ENCODE measurements at places on chromosomes 11 and 22.

DNA sequence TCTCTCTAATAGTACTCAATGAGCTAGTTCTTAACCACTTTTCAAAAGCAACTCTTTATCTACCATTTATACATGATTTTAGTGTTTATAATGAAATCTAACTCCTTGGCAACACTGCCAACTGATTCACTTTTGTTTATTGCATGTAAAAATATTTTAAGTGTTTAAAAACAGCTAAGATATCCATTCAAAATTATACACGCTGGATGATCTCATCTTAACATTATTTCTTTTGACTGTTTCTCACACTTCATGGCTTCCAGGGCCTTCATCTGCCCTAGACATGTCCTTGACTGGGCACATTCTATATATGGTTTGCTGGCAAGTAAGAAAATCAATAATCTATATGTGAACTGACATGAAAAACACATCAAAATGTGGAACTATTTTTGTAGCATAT lies 414.6 kb upstream of the LUZP2 start:
- no peak for DNase-seq

- no peak for DNase-seq
Observed at GRCh38 chr22:46106279-46107022, 43.9 kb upstream of the PPARA start.

- DNase-seq, result no peak
Observed at GRCh38 chr11:92475819-92476218, 251.2 kb downstream of the FAT3 start.

DNA sequence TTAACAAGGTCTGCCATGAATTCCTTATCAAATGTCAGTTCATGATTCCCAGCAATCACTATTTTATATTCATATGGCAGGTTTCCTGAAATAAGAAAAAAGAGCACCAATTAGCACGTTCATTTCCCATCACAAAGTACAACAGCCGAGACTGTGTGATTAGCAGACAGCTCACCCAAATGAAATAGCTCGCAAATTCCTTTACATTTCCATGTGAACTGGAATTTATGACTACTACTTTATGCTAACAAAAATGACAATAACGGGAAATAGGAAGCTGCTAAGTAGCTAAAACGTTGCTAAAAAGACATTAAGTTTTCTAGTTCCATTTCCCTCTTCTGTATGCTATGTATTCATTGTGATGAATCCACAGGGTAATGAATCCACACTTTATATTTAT lies 90.7 kb downstream of the MPPED2 start:
- no peak for DNase-seq

GRCh38 chr11:114466742-114467141 lies 27.5 kb downstream of the REXO2 start:
- no peak for DNase-seq

DNA sequence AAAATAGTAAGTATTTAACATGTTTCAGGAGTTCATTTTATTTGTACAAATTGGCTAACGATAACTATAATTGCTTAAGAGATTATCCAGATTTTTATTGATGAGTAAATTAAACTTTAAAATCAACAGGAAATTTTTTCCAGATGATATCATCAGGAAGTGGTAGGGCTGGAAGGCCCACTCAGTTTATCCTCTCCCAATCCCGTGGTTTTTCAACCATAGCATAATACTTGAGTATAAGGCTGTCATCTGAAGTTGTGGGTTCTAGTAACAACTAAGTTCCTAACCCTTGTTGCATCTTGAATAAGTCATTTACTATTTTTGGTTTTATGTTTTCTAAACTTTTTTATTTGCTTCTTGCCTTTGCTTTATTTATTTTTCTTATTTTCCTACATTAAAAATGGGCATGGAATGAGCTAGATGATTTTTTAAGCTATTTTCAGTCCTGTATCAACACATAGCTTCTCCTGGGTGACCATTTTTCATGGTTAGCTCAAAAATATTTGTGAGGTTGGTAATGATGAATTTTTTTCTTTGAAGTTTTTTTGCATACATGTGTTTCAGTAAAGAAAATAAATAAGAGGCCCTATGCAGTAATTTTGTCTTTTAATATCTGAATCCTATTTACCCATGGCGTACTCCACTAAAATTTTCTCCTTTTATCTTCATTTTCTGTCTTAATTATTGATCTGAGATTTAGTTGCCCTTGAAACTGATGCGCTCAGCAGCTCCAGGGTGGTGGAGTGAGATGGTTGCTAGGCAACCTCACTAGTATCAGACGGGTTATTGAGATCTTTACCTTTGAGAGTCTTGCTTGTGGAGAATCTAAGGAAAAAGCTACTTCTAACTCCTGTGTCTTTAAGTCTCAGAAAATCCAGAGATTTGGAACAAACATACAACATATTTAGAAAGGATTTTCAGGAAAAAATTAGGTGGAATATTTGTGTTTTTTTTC lies 452.0 kb upstream of the CCDC179 start:
- DNase-seq, result peak; percentile 20

- DNase-seq, result no peak
Observed at GRCh38 chr11:35049859-35050531, 89.0 kb upstream of the CD44 start.

GRCh38 chr11:59184691-59185339 lies 12.9 kb downstream of the DTX4 start:
- DNase-seq, result no peak

DNA sequence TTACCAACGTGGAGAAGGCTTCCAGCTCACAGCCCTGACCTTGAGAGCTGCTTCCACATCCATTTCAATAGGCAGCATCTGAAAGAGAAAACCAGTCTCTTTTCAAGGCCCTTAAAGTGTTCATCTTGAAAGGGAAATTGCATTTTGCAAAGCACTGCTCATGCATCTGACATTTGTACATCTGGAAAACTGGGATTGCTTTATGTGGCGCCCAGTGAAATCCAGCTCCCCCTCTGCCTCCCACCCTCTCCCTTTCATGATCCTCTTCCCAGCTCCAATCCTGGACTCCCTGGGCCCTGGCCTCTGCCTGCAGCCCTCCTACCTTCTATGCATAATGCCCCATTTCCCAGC lies 17.4 kb downstream of the TP53AIP1 start:
- DNase-seq, result no peak

DNA sequence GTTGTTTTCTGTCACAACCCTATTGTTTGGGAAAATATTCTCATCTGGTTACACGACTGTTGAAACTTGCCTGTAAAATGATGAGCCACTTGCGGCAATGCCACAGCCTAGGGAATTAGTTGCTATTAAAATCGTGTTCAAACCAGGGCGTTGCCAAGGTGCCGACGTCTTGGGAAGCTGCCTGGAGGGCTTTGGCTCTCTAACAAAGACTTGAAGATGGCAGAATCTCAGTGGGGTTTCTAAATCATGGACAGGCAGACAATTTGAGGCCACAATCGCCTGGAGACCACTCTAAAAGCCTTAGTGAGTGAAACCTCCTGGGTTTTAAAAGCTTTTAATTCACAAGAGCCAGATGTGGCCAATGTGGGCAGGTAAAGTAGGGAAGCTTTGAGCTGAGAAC lies 117.2 kb upstream of the BMAL1 start:
- no peak for DNase-seq

- DNase-seq, result peak; percentile 61
Observed at GRCh38 chr11:10669258-10670033, 24.1 kb downstream of the IRAG1 start.

DNA sequence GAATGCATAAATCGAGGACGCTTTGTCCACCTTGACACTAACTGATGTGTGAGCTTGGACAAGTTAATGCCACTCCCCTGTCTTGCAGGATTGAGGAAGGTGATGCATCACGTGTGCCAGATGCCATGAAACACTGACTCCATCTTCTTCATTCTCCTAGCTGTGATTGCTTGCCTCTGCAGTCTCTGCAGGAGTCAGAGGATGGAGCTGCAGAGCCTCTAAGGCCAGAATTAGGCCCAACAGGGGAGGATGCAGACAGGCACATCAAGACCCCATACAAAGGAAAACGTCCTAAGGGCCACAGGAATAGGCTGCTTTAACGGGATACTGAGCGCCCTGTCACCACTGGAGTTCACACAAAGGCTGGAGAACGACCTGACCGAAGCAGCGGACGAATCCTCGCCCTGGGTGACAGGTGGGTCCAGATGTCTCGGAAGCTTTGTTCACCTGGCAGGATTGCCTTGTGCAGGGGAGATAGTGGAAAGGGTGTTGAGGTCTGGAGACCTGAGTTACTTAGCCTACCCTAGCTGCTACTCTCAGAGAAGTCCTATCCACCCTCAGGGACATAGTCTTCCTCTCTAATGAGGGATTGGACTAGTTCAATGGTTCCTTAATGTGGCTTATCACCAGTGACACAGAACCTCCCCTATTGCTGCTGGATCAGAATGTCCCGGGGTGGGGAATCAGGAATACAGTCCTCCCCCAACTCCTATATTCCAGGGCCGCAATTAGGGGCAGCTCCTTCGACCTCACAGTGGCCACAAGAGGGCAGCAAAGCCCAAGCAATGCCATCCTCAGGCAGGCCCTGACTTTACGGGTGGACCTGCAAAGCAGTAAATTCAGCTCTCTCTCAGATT lies 32.4 kb downstream of the DBX1 start:
- DNase-seq, result peak; percentile 69

GRCh38 chr11:5291207-5291838 lies 10.4 kb downstream of the OR51B4 start:
- DNase-seq, result peak; percentile 32

DNA sequence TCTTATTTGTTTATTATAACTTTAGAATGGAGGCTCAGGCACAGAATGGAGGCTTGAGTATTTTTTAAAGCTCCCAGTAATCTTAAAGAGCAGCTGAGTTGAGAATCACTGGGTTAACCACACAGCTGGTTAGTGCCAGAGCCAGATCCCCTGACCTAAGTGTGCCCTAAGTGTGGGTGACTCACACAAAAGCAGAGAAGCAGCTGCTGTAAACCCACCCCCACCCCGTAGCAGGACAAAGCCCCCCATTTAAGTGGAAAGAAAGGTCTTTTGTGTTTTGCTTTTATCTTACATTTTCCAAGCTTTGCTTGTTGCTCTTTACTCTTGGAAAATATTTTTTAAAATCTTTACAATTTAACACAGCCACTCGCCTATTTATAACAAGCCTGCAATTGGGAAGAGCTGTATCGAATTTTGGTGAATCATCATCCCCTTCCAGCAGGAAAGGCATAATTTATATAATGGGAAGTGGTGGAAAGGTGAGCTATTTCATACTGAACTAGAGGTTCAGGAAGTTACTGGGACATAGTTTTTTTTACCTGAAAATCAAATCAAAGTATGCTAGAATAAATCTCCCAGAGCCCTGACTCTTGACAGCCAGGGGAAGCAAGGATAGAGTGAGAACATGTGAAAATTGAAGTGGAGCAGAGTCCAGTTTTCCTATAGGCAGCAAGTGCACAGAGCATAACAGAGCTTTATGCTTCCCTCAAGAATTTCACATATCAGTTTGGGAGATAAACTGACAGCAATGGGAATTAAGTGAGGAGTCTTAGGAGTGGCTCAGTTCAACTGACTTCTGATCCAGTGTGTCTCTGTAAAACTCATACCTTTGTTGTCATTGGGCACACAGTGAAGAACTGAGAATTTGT lies 405.7 kb downstream of the AASDHPPT start:
- peak; percentile 49 for DNase-seq

DNA sequence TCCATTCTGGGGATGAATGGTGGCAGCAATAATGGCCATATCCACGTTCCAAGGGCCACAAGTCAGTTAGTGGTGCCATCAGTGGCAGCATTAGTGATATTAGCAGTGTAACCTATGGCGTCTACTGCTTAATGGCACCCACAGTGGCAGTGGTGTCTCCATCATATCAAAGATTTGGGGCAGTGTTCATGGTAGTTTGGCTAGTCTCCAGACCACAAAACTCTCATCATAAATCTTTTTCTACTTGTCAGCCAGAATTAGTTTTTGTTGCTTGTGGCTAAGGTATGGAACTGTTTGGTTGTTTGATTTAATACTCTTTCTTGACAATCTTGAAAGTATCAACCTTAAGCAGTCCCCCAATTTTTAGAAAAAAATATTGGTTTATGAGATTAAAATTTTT lies 45.1 kb upstream of the DEUP1 start:
- no peak for DNase-seq

GRCh38 chr11:29989174-29989970 lies 27.5 kb downstream of the KCNA4 start:
- no peak for DNase-seq
